ENCODE measurements at places on chromosomes 12 and 14.

DNA sequence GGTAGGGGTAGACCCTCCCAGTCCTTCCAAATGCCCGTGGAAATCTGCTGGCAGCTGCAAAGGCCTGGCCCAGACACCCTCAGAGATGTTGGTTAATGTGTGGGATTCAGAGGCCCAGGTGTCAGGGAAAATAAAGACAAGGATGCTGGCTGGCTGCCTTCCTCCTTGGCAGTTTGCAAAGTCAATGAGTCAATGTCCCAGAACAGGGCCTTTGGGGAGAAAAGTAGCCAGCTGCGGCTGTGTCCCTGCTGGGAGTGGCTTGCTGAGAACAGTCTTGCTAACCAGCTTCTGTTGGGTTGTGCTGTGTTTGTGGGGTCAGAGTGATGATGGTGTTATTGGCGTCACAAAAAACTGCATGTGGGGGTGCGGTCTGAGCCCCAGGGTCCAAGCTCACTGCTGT, 29.2 kb downstream of the GLRX5 start:
- DNase-seq: no peak

DNA sequence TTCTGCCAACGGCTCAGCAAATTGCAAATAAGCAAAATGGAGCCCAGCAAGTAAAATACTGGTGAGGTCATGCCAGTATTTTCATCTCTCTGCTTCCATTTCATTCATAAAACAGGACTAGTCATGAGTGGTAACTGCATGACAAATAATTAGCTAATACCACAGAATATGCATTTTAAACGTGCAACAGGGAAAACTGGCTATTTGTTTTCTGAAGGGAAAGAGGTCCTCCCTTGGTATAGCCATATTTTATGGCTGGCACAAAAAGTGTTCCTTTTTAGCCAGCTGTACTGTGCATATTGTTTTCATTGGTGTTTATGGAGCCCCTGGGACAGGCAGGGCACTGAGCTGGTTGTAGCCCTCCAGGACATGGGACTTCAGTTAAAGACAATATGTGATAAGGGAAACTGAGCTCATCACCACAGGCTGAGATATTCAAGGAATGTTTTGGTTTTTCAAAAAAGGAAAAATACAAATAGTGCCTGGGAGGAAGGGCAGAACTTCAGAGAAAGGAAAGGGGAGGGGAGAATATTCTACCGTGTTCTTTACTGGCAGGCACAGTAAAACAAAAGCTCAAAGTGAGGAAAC, 26.1 kb upstream of the FOXN3 start:
- no peak for DNase-seq

DNA sequence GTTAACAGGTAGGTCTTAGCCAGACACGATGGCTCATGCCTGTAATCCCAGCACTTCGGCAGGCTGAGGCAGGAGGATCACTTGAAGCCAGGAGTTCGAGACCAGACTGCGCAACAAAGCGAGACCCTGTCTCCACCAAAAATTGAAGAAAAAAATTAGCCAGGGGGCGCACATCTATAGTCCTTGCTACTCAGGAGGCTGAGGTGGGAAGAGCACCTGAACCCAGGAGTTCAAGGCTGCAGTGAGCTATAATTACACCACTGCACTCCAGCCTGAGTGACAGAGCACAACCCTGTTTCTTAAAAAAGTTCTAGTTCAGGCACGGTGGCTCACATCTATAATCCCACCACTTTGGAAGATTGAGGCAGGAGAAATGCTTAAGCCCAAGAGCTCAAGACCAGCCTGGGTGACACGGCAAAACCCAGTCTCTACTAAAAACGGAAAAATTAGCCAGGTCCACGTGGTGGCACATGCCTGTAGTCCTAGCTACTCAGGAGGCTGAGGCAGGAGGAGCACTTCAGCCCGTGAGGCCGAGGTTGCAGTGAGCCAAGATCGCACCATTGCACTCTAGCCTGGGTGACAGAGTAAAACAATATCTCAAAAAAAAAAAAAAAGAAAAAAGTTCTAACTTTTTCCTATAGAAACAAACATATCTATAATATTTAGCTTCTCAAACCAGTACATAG, 9.1 kb downstream of the BAZ1A start:
- DNase-seq: no peak

DNA sequence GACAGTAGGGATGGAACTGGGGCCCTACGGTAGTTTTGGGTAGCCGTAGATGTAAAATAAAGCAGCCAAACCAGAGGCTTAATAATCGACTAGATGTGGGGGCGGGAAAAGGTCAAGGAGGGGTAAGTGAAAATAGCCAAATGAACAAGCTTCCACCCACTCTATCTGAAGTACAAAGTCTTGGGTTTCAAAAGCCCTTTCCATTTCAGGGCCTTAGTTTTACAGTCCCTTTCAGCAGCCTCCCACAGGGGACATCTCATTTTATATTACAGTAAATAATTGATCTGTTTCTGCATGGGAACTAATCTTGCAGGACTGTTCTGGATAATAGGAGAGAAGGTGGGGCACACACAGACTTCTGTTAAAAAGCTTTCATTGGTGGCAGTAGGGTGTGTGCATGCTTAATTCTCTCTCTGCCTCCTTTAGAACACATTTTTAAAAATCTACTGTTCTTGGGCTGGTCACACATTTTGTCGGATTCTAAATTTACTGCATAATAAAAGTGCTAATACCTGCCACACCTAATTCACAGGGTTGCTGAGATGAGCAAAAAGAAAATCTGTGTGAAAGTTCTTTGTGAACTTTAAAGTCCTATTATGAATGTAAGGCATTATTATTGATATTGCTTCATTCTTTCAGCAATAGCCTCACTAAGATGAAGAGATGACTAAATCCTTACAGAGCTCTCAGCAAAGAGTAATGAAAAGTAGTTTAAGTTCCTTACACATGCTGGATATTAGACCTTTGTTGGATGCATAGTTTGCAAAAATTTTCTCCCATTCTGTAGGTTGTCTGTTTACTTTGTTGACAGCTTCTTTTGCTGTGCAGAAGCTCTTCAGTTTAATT, 104.6 kb downstream of the ITPR2 start:
- no peak for DNase-seq

DNA sequence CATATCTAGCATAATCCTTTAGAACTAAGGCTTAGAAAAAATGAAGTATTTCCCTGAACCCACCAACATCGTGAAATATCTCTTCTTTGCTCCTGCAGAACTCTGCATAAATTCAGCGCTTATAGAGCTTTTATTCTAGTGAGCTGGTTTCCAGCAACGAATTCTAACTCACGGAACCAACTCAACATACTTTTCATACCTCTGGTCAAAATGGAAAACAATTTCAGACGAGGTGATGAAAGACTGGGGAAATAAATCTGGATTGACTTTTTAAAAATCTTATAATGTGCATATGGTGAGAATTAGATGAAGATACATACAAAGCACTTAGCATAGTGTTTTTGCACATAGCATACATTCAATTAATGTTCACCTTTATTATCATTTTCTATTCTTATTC, 62.6 kb upstream of the BBS10 start:
- no peak for DNase-seq

GRCh38 chr14:71665781-71666180, 266.4 kb upstream of the RGS6 start:
- no peak for DNase-seq

DNA sequence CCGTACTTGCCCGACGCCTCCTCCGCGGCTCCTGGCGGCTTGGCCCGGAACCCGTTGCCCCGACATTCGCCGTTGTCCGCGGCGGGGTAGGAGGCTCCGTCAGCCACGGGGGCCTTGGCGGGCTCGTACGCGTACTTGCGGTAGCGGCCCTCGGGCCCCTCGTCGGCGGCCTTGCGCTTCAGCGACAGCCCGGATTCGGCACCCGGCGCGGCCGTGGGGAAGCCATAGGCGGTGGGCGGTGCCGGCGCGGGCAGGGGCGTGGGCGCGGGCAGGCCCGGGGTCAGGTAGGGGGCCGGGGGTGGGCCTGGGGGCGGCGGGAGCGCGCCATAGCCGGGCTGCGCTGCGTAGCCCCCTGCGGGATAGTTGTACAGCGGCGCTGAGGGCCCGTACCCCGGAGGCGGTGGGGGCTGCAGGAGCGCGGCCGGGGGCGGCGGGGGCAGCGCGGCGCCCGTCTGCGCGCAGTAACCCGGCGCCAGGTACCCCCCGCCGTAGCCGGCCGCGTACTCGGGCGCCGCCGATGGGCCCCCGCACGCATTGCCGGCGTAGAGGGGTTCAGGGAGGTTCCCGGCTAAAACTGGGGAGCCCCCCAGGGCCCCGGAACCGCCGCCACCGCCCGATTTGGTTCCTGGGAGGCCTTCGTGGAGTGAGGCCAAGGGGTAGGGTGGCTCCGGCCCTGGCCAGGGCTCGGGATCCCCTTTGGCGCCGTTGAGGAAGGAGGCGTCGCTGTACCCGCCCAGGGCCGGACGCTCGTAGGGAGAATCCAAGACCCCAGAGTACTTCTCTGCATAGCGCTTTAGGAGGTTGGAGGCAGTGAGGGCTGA, 26.9 kb downstream of the FIGNL2 start:
- DNase-seq: no peak

DNA sequence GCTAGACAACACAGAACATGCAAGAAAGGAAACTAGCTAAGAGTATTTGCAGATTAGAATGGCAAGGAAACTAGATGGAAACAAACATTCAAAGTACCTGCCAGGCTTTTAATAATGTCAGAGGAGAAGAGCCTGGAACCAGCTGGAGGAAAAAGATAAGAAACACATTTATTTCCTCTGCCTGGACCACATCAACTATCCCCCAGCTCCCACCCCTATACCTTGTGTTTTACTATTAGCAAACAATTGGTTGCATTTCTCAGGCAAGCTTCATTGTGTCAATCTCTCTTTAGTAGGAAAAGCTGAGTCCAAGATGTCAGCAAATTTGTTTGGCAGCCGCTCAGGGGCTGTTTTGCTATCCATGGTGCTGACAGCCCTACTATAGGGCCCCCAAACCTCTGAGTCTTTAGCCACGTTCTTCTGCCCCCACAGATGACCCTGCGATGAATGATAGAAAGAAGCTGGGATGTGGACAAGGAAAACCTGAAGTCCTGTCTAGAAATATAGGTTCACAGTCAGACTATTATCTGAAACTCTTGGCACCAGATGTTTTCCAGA, 11.6 kb upstream of the SYNDIG1L start:
- DNase-seq: no peak

Data from NCI-H446 (cell line).